Panc1 (cell line): ENCODE measurements at places on chromosomes 3 and 15. TPM values are rescaled to one million over a fixed set of nuclear protein-coding genes. Genes with fewer than 3 reads are reported as not detected.

The EFHB gene
- total RNA-seq: 0.46 TPM

The GDPGP1 gene
- 22.8 TPM for total RNA-seq

The PIERCE2 gene
- 2.8 TPM for total RNA-seq

The SCN11A gene
- total RNA-seq: not detected

The ALAS1 gene
- total RNA-seq: 89.4 TPM

The SAMD7 gene
- total RNA-seq: not detected

The SMCO1 gene
- total RNA-seq: not detected

The EIF5A2 gene
- 72.0 TPM for total RNA-seq

The CD86 gene
- total RNA-seq: not detected

The ZNF501 gene
- 0.15 TPM for total RNA-seq

The TEX55 gene
- total RNA-seq: not detected

The AADAC gene
- total RNA-seq: 0.26 TPM

The CHRNB4 gene
- not detected for total RNA-seq

The GABRR3 gene
- total RNA-seq: not detected

The ACTC1 gene
- total RNA-seq: not detected

The GCSAM gene
- total RNA-seq: 0.08 TPM

The ACP3 gene
- total RNA-seq: not detected

The ACTRT3 gene
- total RNA-seq: 1.7 TPM

The SLC38A3 gene
- 6.0 TPM for total RNA-seq

The DNAH12 gene
- 0.21 TPM for total RNA-seq

The KCNMB2 gene
- total RNA-seq: not detected

The LRRC2 gene
- not detected for total RNA-seq

The ROPN1 gene
- not detected for total RNA-seq

The CORO2B gene
- 0.36 TPM for total RNA-seq

The DLEC1 gene
- not detected for total RNA-seq

The HGD gene
- total RNA-seq: 0.59 TPM

The ANKRD63 gene
- total RNA-seq: 0.72 TPM

The CA12 gene
- total RNA-seq: 0.74 TPM

The SLC22A13 gene
- 0.33 TPM for total RNA-seq

The DYNLT2B gene
- total RNA-seq: 41.4 TPM

The ATR gene
- 38.6 TPM for total RNA-seq

The IGSF11 gene
- 0.33 TPM for total RNA-seq

The MYLK gene
- total RNA-seq: 29.7 TPM

The ZBED2 gene
- 0.10 TPM for total RNA-seq

The ADCY5 gene
- total RNA-seq: 1.4 TPM
